ENCODE measurements at places on chromosomes 5 and 9.

DNA sequence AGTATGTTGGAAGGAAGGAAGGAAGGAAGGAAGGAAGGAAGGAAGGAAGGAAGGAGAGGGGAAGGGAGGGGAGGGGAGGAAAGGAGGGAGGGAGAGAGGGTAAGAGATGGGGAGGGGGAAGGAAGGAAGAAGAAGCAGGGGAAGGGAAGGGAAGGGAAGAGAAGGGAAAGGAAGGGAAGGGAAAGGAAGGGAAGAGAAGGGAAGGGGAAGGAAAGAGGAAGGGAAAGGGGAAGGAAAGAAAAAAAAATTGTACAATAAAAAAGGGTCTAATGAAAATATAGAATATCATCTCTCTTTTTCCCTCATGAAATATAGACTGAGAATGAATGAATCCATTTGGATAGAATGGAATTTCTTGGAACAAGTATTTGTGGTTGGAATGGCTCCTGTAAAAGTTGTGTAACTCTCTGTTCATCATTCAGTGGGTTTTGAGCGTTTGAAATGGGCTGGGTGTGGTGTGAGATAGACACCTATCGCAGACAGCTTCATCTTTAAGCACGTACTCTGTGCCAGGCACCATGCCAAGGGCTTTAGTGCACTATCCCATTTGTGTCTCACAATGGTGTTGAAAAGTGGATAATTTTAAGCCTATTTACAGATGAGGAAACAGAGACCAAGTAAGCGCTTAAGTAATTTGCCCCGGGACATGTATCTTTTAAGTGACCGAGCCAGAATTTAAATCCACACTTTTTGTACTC lies 11.6 kb upstream of the PAPPA start:
- DNase-seq: no peak

DNA sequence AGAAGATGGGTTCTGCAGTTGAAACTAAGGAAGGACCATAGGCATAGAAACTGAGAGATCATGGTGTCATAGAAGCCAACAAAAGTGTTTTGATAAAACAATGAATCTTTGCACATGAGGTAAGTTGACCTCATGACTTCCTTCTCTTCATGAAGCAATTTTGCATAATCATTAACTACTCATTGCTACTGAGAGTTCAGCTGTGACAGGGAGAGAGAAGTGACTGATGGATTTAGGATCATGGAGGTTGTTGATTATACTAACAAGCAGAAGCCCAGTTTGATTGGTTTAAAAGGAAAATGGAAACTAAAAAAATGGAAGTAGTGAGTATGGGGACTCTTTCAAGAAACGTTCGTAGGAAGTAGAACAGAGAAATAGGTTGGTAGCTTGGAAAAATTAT lies 51.2 kb downstream of the PARP8 start:
- DNase-seq: no peak

DNA sequence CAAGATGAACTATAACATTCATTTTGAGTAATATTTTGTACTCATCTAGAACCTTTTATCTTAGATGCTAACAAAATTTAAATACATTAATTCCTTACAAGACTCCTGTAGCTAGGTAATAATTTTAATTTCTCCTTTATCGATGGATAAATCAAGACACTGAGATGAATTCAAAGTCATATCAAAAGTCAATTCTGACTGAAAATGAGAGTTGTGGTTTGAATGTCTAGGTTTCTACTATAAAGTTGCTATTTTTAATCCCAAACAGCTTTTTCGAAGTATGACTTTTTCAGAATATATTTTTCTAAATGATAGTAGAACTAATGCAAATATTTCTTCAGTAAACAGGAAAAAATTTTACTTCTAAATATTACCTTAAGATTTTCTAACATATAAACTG lies 491.7 kb upstream of the FAM174A start:
- DNase-seq: no peak

DNA sequence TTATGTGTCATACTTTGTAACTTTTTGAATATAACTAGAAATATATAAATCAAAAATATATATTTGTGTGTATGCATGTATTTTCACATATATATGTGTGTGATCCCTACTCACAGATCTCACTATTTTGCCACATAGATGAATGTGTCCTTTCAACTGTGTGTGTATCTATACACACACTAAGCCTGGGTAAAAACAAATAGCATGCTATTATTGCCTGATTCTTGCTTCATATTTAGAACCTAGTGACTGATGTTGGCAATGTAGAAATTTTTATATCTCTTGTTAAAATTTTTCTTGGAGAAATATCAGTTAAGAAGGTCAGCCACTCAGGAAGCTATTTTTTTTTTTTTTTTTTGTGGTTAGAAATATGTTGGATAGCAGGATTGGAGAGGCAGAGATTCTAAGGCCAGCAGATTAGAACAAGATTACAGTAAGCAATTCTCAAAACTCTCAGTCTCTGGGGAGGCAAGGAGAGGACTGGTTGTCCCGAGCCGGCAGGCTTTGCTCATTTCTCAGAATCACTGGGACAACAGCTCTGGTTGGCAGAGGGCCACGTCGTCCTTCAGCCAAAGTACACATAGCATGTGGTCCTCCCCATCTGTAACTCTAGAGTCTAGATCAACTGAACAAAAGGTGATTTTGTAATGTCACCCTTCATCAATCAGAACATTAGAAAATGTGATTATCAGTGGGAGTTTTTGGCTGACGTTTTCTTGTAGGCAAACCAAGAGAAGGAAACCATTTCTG lies 19.7 kb downstream of the C6 start:
- DNase-seq: no peak

DNA sequence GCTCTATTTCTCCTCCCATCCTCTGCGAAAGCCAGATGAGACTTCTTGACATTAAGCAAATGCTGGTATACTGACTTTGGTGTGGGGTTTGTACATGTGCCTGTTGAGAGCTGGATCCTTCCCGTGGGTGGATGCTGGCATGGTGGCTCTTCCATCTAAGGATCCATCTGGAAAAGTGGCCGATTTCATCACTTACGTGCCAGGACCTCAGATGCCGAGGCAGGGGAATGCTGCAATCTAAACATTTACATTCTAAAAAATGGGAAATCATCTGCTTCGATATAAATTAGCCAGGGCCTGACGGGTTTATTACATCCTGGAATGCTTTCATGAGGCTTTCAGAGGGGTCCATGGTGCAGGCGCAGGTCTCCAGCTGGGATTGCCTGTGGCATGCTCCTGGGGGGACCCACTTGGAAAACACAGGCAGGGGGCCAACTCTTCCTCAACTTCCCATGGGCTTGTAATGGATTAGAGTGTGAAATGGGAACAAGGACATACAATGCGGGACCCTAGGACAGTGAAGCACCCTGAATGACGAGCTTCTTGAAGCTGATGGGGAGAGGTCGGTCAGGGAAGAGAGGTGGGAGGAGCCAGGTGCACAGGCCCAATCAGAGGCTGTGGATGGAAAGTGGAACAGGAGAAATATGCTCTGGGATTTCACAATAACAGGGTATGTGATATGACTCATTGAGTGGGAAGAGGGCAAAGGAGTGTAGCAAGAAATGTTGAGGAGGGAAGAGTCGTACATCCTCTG lies 105.5 kb upstream of the PITX1 start:
- DNase-seq: no peak

GRCh38 chr5:172911628-172911880 lies 47.7 kb upstream of the RPL26L1 start:
- no peak for DNase-seq

- DNase-seq: no peak
Measured at GRCh38 chr9:120882935-120883607, 6.1 kb upstream of the PHF19 start.

DNA sequence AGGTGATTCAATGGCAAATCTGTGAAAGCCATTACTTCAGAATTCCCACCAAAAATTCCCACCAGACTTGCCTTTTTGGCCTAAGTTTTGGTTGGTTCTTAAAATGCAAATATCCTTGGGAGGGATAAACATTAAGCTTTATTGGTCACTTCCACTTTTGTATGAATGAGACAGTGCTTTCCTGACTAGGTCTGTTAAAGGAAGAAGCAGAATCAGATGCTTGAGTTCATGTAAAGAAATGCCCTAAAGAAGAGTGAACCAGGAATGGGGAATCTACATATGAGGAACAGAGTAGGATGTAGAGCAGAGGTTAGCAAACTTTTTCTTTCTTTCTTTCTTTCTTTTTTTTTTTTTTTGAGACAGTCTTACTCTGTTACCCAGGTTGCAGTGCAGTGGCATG lies 129.3 kb downstream of the GCNT1 start:
- DNase-seq: no peak

- DNase-seq: no peak
Measured at GRCh38 chr5:116872986-116873385, 298.4 kb upstream of the SEMA6A start.

GRCh38 chr9:95230046-95230445 lies 87.5 kb downstream of the FANCC start:
- DNase-seq: no peak

GRCh38 chr5:68924481-68925145 lies 169.2 kb upstream of the SLC30A5 start:
- no peak for DNase-seq

DNA sequence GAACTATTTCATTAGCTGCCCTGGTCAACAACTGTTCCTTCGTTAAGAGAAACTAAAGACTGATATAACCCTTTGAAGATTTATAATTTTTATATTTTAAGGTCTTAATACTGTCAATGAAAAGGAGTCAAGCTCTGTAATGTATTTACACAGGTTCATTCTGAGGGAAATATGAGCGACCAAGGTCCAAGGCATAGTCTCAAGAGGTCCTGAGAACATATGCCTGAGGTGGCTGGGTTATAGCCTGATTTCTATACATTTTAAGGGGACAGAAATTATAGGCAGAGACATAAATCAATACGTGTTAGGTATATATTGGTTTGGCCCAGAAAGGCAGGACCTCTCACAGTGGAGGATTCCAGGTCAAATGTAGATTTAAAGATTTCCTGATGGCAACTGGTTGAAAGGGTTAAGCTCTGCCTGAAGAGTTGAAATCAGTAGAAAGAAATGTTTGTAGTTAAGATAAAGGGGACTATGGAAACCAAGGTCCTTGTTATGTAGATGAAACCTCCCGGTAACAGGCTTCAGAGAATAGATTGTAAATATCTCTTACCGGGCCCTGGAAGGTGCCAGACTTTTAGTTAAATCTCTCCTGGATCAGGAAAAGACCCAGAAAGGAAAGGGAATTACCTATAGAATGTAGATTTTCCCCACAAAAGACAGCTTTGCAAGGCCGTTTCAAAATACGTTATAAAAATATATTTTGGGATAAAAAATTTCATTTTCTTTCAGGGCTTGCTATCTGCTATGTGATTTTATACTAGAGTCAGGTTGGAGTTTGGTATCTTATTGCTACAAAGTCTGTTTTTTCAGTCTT lies 107.3 kb upstream of the PRLR start:
- DNase-seq: no peak

DNA sequence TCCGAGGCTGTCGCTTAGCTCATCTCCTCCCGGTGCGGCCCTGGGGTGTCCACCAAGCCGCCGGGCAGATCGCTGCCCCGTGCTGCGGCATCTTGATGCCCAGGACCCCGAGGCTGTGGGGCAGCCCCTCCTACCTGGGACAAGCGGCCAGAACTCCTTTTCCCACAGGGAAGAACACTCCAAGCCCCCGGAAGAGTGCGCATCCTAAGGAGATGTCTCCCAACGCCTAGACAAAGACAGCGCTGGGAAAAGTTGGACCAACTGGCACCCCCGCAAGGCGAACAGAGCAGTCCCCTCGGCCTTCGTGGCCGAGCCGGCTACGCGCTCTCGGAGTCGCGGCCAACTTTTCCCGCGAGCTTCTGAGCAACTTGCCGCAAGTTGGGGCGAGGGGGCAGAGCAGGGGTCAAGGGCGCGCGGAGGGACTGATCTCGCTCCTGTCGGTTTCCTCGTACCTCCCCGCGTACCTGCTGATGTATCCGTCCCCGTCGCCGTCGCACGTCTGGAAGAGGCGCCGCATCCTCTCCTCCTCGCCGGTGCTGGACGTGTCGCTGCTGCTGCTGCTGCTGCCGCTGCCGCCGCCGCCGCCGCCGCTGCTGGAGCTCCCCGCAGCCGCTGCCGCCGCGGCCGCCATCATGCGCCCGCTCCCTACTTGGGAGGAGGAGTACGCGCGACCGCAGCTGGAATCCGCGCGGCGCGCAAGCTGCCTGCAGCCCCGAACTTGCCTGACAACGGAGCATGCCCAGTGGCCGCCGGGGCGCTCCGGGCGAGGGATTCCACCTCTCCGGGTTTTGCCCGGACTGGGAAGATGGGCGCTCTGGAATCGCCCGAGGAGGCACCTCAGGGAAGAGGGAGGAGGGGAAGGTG lies at the start of gene MCC:
MCC (minus strand) TSS at position 673 of the 864 bp plus-strand sequence.
- no peak for DNase-seq

DNA sequence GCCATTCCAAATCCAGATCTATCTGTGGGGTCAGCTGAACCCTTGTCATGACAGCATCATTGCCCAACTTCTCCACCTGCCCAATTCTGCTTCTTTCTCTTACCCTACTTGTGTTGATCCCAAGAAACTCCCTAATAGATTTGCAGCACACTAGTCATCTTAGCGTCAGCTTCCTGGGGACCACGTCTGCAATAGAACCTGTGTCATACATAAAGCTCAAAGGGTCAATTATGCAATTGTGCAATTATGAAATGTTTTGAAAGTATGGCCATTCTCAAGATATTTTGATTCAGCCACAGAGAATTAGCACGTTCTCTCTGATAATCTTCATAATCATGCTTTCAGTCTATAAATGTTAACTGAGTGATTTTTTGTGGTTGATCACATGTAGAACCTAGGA lies 87.4 kb upstream of the PAPPA start:
- no peak for DNase-seq

DNA sequence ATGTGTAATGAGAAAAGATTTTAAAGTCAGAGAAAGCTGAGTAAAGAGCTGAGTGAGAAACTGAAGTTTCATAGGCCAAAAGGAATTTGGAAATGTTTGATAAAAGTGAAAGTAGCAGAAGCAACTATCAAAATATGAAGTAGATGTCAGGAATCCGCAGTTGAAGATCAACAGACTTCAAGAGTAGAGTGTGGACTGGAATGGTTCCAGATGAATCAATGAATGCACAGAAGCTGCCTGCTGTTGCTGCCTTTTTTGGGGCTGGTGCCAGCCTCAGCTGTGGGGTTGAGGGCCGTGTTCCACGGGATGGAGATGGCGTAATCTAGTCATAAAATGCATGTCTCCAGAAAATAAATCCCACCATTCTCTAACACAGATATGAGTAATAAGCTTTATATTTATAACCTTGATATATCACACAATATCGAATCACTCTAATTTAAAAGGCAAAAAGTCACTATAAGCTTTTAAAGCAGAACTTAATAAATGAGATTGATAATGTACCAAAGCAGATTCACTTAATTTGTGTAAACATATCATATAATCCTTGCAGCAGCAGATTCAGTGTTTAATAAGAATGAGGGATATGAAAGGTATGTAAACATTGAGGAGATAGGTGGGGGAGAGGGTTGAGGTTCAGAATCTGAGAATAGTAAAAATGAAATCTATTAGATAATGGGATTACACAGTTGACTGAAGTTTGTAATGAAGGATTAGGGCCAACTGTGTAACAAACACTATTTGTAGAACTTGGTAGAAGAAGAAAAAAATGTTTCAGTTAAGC lies 652.3 kb upstream of the FTMT start:
- no peak for DNase-seq

DNA sequence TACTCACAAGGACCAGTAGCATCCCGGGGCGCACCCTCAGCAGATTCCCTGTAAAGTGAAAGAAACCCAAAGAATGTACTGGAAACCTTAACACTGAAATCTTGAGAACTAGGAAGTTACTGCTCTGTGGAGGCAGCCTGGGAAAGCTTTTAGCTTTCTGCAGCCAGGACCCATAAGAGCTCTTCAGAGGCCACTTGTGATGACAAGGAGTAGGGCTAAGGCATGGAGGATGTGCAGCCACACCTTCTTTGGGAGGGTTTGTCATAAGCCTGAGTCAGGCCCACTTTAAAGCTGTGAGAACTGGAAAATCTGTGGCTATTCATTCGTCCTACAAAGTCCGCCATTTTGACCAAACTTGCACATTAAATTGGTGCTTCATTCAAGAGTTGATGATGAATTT lies 291.1 kb upstream of the TLE4 start:
- no peak for DNase-seq
